Nephron progenitor cell (in vitro differentiated cells): ENCODE measurements at places on chromosomes 5 and 9.

DNA sequence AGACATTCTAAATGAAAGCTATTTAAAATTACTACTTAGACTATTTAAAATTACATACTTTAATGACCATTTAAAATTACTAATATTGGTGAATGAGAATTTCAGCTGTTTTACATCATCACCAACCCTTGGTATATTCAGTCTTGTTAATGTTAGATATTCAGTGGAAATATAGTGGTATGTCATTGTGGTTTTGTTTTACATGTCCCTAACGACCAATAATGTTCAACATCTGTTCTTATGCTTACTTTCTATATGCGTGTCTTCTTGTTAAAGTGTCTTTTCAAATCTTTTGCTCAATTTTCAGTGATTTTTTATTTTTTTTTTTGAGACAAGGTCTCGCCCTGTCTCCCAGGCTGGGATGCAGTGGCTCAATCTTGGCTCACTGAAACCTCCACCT lies 279.3 kb upstream of the TARS1 start:
- DNase-seq, result no peak

DNA sequence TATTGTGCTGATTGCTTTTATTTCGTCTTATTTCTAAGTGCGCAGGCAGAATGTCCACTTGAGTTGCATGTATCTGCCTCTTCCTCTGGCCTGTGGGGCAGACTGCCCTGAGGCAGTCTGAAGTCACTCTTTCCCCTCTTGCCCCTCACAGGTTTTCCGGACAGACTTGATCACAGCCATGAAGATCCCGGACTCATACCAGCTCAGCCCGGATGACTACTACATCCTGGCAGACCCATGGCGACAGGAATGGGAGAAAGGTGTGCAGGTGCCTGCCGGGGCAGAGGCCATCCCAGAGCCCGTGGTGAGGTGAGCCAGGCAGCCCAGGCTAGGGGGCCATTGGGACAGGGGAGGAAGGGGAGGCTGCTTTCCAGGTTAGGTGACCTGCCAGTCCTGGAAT lies 26.4 kb downstream of the JADE2 start:
- no peak for DNase-seq

DNA sequence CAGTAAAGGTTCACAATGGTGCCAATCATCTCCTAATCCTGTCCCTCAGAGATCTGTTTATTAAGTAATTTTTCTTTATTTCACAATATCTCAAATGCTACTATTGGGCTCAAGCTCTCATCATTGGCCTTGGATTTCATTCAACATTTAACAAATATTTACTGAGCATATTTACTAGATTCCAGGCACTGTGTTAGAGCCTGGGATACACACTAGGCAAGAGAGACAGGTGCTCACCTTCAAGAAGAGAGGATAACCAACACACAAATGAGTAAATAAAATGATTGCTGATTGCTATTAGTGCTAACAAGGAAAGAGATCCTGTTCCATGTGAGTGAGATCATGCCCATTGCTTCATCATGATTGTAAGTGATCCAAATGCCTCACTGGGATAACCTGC lies 27.4 kb downstream of the PPP2R2B start:
- no peak for DNase-seq

DNA sequence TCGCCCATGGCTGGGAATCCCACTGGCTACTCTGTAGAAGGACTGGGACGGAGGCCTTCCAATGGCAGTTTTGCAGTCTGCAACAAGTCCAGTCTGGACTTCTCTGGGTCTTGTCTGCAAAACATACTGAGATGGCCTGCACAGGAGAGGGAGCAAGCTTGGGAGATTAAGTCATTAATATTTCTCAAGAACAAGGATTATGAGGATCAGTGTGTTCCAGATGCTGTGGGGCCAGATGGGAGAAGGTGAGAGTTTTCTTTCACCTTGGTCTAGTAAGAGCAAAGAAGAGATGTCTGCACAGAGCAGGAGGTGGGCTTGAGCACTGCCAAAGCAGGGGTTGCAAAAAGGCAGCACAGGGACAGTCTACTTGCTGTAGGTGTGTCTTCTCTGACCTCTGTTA lies at the start of gene PDE6A:
TSS of gene PDE6A (minus strand) at position 128 of the 400 bp plus-strand sequence. CDS start at position 8, 120 bp downstream.
- no peak for DNase-seq

DNA sequence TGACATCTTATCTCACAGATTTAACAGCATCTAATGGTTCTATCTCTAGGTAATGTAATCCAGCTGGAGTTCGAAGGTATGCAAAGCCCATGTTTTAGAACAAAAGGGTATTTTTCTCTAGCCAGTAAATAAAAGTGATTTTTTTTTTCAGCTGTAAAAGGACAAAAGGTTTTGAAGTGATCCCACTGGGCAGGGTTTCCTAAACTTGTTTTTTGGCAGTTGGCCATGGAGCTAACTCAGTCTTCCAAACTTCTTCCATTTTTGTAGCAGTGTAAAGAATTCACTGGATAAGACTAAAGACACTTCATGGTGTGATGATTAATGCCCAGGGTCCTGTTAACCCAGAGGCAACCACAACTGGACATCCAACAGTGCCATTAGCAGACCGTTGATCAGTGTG lies 63.8 kb downstream of the TMEM252 start:
- no peak for DNase-seq

DNA sequence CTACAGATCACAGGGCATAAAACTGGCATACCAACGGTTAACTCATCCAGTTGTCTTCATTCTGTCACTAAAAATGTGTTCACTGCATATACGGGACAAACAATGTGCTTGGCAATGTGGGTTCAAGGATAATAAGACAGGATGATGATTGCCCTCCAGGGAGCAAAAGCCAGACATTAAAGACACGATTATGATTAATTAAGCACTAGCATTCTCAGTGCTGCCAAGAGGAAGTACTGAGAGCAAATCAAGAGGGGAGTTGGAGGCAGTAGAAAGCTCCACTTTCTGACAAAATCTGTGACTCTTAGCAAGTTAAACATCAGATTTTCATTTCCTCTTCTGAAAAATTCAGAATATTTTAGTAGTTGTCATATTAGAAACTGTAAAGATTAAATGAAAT lies 9.0 kb upstream of the IFNA8 start:
- no peak for DNase-seq

GRCh38 chr9:70411930-70412831 lies 2.3 kb downstream of the KLF9 start:
- DNase-seq, result peak; percentile 29

DNA sequence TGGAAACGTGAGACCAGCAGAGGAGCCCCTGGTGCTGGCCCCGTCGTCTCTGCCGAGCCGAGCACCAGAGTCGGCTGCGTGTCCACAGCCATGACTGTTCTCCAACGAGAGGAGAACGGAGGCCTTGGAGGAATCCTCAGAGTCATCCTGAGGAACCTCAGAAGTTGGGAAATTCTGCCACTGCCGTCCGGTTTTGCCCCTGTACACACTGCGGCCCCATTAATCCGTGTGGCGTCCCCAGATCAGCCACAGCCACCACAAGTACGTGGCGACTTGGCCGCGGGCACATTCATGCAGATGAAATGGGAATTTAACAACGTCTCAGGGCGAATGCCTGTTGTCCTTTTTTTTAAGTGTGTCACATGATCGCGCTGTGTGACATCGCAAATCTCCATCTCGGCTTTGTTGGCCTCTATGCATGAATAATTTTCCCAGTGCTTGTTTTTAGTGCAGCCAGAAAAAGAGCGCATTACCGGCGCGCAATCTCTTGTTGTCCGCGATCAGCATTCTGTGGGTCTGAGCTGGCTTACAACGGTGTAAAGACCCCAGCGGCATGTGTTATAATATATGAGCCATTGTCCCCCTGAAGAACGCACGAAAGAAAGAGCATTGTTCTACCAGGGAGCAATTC lies 323.0 kb upstream of the IRX4 start:
- no peak for DNase-seq

DNA sequence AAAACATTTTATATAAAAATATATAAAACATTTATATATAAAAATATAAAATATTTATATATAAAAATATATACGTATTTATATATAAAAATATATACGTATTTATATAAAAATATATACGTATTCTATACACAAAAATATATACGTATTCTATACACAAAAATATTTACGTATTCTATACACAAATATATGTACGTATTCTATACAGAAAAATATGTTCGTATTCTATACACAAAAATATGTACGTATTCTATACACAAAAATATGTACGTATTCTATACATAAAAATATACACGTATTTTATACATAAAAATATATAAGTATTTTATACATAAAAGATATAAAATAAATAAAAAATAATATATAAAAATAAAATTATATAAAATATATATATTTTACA lies 323.6 kb downstream of the HCN1 start:
- DNase-seq, result no peak

GRCh38 chr5:17218353-17219005 lies 1.0 kb downstream of the BASP1 start:
- peak; percentile 45 for DNase-seq

DNA sequence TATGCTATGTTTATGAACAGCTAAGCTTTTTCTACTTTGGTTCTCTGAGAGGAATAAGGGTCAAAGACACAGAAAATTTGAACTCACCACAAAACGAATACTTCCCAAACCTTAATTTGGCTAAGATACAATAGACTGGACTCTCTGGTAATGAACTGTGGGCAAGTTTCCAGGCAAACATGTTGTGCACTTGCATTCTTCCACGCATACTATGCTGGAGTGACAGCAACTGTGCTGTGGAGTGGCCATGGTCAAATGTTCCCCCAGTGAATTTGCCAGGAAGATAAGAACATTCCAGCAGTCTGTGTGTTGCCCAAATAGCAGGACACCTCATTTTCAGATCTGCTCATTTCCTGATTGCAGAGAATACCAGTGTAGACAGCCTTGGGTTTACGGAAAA lies 275.3 kb upstream of the IL12B start:
- DNase-seq, result no peak

DNA sequence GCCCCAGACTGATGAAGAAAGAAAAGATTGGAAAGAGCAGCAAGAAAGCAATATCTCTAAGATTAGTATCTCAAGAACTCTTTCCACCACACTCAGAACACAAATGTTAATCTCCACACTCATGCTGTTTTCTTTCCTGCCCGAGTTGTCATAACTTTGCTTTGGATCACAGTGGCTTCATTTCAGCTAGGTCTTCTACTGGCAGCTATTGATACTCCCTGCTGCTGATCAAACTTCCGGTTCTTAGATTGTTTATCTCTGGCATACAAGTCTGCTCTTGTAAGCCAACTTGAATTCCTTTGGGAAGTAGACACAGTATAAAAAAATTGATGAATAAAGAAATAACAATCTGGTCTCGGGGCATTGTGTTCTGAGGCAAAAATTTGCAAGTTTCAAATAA lies 77.7 kb upstream of the SPEF2 start:
- no peak for DNase-seq

GRCh38 chr5:179166171-179166885 lies 106.2 kb downstream of the ZNF354C start:
- no peak for DNase-seq

DNA sequence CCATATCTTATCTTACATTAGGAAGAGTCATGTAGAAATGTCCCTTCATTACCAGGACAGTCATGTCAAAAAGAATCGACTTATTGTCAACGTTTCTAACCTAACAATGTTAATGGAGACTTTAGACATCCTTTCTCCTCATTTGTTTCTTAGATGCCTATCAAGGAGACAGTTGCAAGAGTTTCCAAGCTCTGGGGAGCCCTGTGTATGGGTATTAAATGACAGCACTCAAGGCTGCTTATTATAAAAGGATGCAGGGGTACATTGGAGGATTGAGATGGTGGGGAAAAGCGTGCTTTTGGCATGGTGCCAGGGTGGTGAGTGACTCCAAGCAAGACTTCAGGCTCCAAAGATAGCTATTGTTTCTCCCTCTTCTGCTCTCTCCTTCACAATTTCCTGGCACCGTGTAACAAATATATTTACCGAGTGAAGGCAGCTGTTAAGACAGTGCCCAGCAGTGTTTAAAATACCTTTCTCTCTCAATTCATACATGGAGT lies 461.3 kb upstream of the CLINT1 start:
- no peak for DNase-seq

GRCh38 chr5:10511741-10512640 lies 51.9 kb upstream of the ANKRD33B start:
- no peak for DNase-seq

GRCh38 chr5:96080557-96080956 lies 118.9 kb upstream of the ELL2 start:
- no peak for DNase-seq

GRCh38 chr5:141430332-141431113 lies at the start of gene PCDHGA12:
Gene PCDHGA12 (plus strand): TSS chr5:141430507. CDS start chr5:141430760, 253 bp downstream.
- DNase-seq, result no peak

- DNase-seq, result no peak
These were observed 1.5 kb upstream of the TEX10 start for GRCh38 chr9:100354121-100354800.

DNA sequence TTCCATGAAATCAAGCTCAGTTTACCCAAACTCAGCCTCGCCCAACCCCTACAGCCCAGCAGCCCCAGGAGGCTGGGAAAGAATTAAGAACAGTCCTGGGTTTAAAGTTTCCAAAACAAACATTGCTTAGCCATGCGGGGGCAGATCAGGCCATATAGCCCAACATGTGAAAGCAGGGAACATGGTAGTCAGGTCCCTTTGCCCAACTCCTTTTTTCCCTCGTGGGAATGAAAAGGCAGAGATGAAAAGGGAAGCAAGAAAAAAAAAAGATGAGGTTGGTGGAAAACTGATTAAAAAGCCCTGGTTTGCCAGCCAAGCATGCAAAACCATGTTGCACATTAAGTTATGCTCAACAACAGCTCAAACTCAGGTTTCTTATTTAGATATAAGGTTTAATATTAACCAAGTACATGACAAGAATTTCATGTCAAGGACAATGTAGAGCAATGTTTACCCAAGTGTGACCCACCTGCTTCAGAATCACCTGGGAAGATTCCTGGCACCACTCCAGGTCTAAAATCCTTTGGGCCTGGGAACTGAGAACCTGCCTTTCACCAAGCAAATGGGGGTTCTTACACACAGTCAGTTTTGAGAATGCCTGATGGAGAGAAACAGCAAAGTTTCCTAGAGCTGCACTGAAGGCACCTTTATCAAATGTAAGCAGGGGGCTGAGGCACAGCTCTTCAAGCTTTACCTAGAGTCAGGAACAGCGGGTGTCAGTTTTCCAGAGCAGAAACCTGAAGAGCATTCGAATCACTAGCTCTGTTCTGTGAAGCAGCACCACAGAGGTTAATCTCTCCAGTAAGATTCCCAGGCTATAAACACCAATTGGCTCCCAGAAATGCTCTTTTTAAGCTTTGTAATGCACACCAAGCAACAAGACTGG lies 1.7 kb downstream of the FREM1 start:
- DNase-seq, result peak; percentile 9

- DNase-seq, result no peak
These were observed 289.1 kb upstream of the EDIL3 start for GRCh38 chr5:84673785-84674184.

- DNase-seq, result no peak
These were observed 61.9 kb downstream of the WWC1 start for GRCh38 chr5:168353216-168353957.

GRCh38 chr9:12680757-12681156 lies 12.4 kb upstream of the TYRP1 start:
- DNase-seq, result no peak

DNA sequence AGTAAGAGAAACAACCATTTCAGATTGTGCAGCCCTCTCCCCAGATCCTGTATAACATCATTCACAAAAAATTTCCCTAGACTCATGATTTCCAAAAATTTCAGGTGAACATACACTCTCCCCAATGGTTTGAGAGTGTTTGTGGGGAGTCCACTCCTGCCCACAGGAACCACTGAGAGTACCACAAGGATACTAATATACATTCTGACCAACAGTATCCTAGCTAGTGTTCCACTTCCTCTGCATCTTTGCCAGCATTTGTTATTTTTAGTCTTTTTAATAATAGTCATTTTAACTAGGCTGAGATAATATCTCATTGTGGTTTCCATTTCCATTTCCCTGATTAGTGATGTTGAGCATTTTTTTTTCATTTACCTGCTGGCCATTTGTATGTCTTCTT lies 155.4 kb downstream of the DTWD2 start:
- DNase-seq, result no peak
